Smooth muscle cell of trachea (primary cell): ENCODE measurements at places on chromosomes 4 and X. TPM values are rescaled to one million over a fixed set of nuclear protein-coding genes. Genes with fewer than 3 reads are reported as not detected.

Gene LAP3
- 140 and 169 TPM in 2 replicates for total RNA-seq

Gene TMPRSS11D
- total RNA-seq, result under 0.01 TPM in 1 of 2 replicates, not detected in the other

Gene ZIC3
- total RNA-seq, result not detected in 2 replicates

Gene SMIM31
- total RNA-seq, result not detected in 2 replicates

Gene TMEM150C
- 0.15 and 0.33 TPM in 2 replicates for total RNA-seq

Gene P2RY10
- total RNA-seq, result not detected in 2 replicates

Gene SFRP2
- not detected in 2 replicates for total RNA-seq

Gene PSAPL1
- total RNA-seq, result not detected in 2 replicates

Gene FAM47E
- under 0.01 and 1.3 TPM in 2 replicates for total RNA-seq

Gene IL13RA2
- total RNA-seq, result 44.8 and 103 TPM in 2 replicates

Gene GPR34
- total RNA-seq, result not detected in 2 replicates

Gene RGN
- total RNA-seq, result 4.5 and 5.2 TPM in 2 replicates

Gene S100P
- not detected in 2 replicates for total RNA-seq

Gene CLIC2
- 29.4 and 29.8 TPM in 2 replicates for total RNA-seq

Gene KCNE5
- total RNA-seq, result 0.58 and 0.66 TPM in 2 replicates

Gene FAM47A
- total RNA-seq, result not detected in 2 replicates

Gene RHOXF2
- not detected in 2 replicates for total RNA-seq

Gene CXorf65
- total RNA-seq, result not detected in 2 replicates

Gene FOXR2
- not detected in 2 replicates for total RNA-seq

Gene PPP2R2C
- total RNA-seq, result 0.15 and 0.17 TPM in 2 replicates

Gene CD99
- total RNA-seq, result 237 and 347 TPM in 2 replicates

Gene STBD1
- 9.4 and 10.0 TPM in 2 replicates for total RNA-seq

Gene LEF1
- 0.33 TPM in 1 of 2 replicates, not detected in the other for total RNA-seq

Gene CDX4
- not detected in 2 replicates for total RNA-seq
